ENCODE measurements at places on chromosomes 6 and 20. TPM values are rescaled to one million over a fixed set of nuclear protein-coding genes. Genes with fewer than 3 reads are reported as not detected.
A peak's percentile ranks its signal among the peaks of the same experiment; 100 is the strongest.

Gene CRISP1
- not detected for total RNA-seq

Gene PLTP
- 162 TPM for total RNA-seq

Gene NKX2-4
- total RNA-seq = not detected

Gene LCA5
- 5.2 TPM for total RNA-seq

DNA sequence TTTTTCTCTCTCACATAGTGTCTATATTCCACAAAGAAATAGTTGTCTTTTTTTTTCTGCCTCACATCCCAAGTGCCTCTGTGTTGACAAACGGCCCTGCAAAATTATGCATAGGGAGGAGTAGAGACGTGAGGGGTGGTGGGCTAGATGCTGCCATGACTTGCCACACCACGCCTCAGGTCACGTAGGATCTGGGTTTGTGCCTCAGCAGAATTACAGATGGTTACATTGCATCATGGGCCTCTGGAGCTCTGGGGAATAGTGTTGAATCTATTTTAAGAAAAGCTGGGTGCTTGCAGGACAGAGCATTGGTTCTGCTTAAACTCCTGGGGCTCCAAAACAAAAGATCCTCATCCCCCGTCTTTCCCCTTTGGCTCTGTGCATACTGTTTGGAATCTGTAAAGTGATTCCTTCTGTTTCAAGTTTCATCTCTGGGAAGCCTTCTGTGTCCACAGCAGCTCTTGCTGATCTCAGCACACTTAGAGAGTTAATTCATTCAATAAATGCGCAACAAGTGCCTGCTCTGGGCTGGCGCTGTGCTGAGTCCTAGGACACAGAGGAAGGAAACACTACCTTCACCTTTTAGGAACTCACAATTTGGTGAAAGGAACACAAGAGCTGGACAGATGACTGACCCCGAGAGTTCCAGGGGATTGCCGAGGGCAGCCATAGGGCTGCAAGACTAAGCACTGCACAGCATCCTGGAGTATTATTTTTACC is 2.4 kb downstream of the FANCE start:
- peaks cover 18% of the 10 kb centered on the region for H3K4me1 ChIP-seq
- H3K27me3 ChIP-seq = no peaks in the 10 kb centered on the region

DNA sequence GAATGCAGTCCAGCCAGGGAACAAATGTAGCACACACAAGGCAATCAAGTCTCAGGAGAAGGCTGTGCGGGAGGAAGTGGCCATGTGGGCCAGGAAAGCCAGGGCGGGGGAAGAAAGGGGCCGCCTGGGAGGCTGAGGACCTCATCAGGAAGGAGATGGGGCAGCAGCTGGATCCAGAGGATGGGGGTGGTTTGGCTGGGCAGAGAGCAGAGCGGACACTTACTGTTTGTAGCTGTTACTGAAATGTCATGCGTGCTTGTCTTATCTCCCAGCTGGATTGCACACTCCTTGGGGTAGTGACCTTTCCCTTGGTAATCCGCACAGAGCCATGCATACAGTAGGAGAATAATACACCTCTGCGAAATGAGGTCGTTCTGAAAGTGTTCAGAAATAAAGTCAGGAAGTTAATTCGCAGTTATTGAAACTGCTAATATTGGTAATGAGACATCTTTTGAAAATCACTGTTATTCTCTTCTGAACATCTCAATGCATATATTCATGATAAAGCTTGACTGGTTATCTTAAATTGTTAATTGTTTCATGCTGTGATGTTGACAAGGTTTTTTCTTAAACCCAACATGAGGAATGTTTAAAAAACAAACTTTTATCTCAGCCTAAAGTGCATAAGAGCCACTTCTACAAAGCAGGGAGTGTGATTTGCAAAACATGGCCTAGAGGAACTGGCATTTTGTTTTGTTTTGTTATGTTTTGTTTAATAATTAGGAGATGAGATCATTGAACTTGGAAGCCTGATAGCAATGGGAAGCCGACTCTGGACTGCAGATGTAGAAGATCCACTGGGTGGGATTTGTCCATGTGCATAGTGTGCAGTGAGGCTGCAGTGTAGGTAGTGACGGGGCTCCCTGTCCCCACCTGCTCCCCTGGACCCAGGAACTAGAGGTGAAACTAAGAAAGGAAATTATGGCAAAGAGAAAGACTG is 18.0 kb upstream of the MAP3K4 start:
- DNase-seq = no peak
- H3K27ac ChIP-seq = no peak overlapping the region
- H3K36me3 ChIP-seq = no peaks in the 10 kb centered on the region
- H3K27me3 ChIP-seq = no peaks in the 10 kb centered on the region
- H3K4me3 ChIP-seq = no peak overlapping the region

DNA sequence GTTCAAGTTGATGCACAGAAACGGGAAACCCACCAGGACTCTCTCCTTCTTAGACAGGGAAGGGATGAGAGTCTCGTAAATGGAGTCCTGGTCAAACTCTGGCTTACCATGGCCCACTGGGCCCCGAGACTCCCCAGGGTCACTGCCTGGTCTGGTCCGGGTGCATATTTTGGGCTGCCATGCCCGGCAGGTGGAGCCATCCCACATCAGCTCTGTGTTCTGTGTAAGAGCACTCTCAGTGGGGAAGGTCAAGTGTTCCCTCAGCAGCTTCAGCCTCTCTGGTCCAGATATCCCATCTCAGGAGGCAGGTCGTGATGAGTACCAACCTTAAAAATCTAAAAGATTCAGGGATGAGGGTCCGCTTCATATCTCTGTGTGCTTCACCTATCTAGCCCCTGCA is 138.8 kb downstream of the EDN3 start:
- H3K27me3 ChIP-seq = peaks cover 22% of the 10 kb centered on the region
- H3K4me1 ChIP-seq = no peaks in the 10 kb centered on the region
- H3K4me3 ChIP-seq = no peak overlapping the region
- H3K36me3 ChIP-seq = no peaks in the 10 kb centered on the region
- DNase-seq = no peak

GRCh38 chr6:170553534-170554012 is 466 bp upstream of the PSMB1 start:
- DNase-seq = no peak
- H3K27me3 ChIP-seq = no peaks in the 10 kb centered on the region
- H3K27ac ChIP-seq = peak overlapping the region; percentile 97

DNA sequence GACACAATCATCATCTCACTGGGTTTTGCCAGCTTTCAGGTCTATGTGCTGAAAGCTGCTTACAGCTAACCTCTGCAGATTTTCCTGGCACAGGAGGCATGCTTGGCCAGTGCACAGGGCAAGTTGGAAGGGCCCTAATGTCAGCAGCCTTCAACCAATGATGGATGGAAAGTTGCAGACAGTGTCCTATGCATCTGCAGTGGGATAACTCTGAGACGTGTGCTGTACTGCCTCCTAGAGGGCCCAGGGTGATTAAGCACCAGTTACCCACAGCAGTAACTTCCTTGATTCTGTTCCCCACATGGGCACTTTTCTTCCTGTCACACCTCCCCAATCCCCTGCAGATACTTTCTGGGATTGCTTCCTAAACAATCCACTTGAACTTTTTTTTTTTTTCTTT is 38.6 kb downstream of the OVOL2 start:
- no peaks in the 10 kb centered on the region for H3K27me3 ChIP-seq
- H3K27ac ChIP-seq = no peak overlapping the region
- H3K36me3 ChIP-seq = no peaks in the 10 kb centered on the region
- no peaks in the 10 kb centered on the region for H3K4me1 ChIP-seq

Data from left lung (tissue), 14 donors.